ENCODE measurements at places on chromosomes 2 and 18.

- no peak for DNase-seq
These were observed 228.7 kb downstream of the IKZF2 start for GRCh38 chr2:212922701-212923100.

DNA sequence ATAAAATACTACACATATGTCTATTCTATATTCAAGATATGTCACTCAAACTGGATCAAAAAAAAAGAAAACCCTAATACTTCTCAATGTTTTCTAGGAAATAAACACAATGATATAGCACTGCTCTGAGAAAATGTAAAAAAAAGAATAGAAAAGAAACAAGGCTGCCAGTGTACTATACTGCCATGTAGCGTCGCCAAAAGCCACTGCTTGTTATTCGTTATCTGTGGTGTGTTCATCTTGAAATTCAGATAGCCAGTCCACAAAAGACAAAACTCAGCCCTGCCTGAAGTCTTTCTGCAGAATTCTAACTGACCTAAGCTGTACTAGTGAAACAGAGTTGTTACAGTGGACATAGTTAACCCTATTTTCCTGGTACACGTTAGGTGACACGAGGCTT is 12.2 kb upstream of the YPEL5 start:
- DNase-seq: no peak

DNA sequence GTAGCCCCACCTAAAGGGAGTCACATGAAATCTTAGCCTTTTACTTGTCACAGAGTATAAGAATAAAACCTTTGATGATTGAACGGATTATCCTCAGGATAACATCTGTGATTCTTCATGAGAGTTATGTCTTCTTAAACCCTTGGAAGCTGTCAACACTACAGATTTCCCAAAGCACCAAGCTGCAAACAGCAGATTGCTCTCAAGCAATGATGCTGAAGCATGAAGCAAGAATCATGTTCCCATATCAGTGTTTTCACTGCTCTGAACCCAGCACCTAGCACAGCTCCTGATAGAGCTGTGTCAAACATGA is 47.6 kb upstream of the CELF4 start:
- DNase-seq: no peak

GRCh38 chr2:201969938-201970785 is 63.5 kb upstream of the FZD7 start:
- DNase-seq: no peak

DNA sequence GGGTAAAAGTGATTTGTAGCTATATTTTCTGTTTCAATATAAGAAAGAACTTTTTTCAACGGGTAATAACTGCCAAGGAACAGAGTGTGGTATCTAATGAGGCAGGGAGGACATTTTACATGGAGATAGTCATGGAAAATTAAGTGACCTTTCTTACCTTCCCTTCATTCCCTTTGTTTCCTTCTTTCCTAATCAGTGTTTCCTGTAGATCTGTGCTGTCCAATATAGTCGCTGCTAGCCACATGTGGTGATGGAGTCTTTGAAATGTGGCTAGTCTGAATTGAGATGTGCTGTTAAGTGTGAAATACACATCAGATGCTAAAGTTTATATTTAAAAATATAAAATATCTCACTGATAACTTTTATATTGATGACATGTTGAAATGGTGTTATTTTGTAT is 81.8 kb downstream of the BABAM2 start:
- no peak for DNase-seq

DNA sequence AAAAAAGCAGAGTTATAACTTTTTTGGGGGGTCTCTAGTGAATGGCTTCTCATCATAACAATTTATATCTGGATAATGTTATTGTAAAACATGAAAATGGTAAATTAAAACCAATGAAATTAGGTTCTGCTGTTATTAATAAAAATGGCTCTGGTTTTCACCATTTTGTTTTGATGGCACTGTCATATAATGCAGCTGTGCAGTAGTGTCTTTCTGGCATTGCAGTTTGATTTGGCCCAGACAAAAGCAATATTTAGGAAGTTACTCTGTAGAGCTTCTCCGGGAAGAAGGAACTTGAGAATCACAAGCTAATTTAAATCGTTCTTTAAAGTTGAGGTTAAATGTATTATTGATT is 15.1 kb upstream of the NT5C1B start:
- no peak for DNase-seq

- no peak for DNase-seq
These were observed 60.9 kb upstream of the SLC9A2 start for GRCh38 chr2:102558463-102558862.

GRCh38 chr2:168639441-168639898 is 163.0 kb upstream of the NOSTRIN start:
- no peak for DNase-seq

DNA sequence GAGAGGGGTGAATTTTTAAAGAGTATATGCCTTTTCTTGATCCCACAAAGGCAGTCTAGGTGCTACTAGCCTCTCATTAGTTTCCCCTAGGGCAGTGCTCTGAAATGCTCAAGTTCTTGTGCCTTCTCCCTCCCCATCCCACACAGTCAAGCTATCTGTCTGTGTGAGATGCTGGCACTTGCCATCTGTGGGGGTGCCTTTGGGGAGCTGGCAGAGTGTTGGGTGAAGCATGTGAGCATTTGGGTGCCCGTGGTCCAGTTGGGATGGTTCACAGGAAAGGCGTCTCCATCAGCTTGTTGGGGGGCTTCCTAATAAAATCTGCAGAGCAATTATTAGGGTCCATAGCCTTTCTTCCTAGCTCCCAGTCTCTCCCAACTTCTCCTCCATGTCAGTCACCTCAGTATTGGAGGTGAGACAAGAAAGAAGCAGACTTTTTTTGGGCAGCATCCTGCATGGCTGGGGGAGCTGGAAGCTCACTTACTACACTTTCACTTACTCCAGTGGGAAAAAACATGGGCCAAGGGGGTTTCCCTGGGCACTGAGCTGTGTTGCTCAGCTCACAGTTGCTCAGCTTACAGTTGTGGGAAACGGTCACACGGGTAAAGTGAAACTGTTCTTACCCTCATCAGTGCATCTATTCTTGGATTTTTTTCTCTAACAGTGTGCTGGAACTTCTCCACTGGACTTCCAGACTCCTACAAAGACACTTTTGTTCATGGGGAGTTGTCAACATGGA is 29.3 kb downstream of the COLEC11 start:
- DNase-seq: no peak

DNA sequence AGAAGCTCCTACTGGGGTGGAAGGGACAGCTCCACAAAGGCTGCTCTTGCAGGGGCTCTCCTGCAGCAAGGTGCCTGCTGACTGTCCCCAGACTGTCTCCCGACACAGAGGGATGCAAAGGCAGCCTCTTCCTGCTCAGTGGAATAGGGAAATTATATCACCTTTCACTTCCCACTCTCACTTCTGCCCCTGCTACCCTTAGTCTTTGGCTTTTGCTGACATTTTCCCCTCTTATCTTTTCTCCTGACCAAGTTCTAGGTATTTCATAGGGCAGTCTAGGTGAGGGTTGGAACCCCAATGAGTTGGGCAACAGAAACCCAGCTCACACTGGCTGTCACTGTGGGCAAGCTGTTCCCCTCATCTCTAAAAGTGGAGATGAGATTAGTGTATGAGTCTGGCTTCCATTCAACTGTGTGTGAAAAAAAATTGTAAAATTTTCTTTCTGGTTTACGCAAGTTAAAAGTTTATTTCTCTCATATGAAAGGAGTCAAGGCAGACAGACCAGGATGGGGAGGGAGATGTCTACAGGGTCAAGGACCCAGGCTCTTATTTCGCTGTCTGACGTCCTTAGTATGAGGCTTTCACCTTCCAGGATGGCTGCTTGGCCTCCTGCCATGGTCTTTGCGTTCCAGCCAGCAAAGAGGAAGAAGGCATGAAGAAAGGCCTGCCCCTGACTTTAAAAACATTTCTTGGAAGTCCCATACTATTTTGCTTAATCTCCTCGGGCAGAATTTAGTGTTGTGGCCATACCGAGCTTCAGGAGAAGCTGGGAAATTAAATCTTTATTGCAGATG is 7.5 kb upstream of the MOCOS start:
- DNase-seq: no peak

GRCh38 chr2:8379549-8379948 is 302.3 kb upstream of the ID2 start:
- DNase-seq: no peak

DNA sequence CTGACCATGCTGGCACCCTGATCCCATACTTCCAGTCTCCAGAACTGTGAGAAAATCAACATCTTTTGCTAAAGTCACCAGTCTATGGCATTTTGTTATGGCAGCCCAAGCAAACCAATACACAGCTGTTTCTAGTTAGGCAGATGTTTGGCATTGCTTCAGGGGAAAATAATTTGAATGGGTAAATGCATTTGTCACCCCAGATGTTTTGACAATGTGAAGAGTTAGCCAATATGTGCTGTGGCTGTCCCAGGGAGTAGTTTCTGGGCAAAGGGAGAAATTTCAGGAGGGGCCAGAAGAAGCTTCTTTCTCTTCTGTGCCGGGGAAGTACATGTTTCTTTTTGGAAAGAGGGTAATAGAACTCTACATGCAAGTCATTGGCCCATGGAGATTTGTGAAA is 619.0 kb downstream of the SLC4A3 start:
- DNase-seq: no peak

GRCh38 chr18:76497021-76497420 is 2.0 kb upstream of the ZNF516 start:
- DNase-seq: no peak

- no peak for DNase-seq
These were observed 54.3 kb downstream of the EDAR start for GRCh38 chr2:108934583-108935245.

DNA sequence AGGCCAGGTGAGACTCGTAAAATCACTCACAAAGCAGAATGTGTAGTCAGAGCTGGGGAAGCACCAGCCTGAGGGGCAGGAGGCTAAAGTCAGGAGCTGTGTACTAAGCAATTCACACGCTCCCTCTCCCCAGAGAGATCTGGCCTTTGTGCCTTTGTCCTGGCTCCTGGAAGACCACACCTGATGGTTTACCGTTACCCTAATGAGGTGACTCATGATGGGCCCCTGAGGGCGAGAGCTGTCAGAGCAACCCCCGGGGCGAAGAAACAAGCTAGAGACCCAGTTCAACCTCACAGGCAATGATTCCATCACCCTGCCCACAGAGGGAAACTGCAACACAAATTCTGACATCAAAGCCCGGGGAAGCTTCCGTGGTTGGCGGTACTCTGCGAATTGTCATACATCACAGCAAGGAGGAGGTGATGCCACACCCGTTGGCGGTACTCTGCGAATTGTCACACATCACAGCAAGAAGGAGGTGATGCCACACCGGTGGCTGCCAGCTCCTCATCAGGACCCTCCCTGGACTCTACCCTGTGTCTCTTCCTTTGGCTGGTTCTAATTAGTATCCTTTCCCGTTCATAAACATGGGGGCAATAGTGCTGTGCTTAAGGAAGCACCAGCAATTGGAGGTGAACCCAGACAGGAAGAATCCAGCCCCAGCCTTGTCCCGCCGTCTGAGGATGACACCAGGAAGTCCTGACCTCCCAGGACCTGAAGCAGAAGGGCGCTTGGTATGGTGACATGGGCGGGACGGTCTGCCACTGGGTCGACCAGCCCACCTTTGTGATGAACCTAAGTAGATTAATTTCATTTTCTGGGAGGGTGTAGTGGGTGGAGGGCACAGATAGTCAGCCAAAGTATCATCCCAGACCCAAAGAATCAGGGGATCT is 30.5 kb downstream of the B3GNT7 start:
- no peak for DNase-seq

GRCh38 chr2:171327043-171327496 is 106.7 kb downstream of the METTL8 start:
- no peak for DNase-seq

- DNase-seq: no peak
These were observed 592 bp upstream of the MARS2 start for GRCh38 chr2:197704434-197705120.

GRCh38 chr2:1987379-1987778 is 243.1 kb upstream of the PXDN start:
- no peak for DNase-seq

DNA sequence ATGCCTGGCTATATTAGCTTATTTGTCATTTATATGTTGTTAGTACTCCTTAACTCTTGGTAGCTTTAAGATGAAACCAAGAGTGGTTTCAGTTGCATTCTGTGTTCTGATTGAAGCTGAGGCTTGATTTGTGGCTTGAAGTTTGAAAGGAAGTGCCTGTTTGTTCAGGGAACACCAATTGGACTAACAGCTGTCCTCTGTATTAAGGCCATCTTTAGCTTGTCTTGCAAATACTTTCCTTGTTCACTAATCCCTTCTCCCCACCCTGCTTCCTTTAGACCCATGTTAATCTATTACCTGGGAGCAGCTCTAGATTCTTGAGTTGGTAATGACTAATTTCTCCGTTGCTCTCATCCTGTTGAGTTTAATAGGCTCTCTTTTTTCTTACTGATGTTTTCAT is 13.4 kb downstream of the ITGA6 start:
- DNase-seq: no peak

GRCh38 chr2:7835151-7835550 is 846.7 kb upstream of the ID2 start:
- DNase-seq: no peak

- DNase-seq: no peak
These were observed 81.9 kb upstream of the COL5A2 start for GRCh38 chr2:189261431-189261841.

GRCh38 chr2:172375251-172375650 is 52.1 kb upstream of the ITGA6 start:
- no peak for DNase-seq

DNA sequence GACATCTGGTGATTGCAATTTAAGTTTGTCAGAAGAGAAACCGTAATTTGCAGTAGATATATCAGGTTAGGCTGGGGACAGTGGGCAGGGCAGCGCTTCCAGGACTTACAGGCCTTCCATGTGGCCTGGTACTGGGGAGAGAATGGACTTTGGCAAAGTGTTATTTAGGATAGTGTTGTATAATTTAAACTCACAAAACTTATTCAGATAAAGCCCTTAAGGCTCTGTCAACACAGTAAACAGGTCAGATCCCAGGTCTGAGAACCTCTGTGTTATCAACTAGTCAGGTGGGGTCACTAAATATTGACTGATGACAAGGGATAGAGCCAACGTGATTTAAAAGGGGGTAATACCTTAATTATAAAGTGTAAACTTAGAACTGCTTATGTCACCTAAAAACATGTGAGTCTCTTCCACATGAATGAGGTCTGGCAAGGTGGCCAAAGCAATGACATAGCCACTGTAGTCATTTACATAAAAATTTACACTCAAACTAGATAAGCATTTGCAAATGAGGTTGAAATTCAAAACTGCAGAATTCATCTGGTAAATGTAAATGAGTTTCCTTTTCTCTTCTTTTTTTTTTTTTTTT is 80.2 kb upstream of the DNMT3A start:
- no peak for DNase-seq

- no peak for DNase-seq
These were observed 173.8 kb downstream of the GFPT1 start for GRCh38 chr2:69213201-69213600.

- DNase-seq: no peak
These were observed 52.4 kb downstream of the ASAP2 start for GRCh38 chr2:9258953-9259399.

Data from activated effector memory CD4-positive, alpha-beta T cell treated with Interleukin-2 at 50 U/mL for 16 hours (primary cell).